NCI-H1417 treated with DMSO at 0.1 percent for 48 hours (cell line): ENCODE measurements at places on chromosomes 7 and 10.

DNA sequence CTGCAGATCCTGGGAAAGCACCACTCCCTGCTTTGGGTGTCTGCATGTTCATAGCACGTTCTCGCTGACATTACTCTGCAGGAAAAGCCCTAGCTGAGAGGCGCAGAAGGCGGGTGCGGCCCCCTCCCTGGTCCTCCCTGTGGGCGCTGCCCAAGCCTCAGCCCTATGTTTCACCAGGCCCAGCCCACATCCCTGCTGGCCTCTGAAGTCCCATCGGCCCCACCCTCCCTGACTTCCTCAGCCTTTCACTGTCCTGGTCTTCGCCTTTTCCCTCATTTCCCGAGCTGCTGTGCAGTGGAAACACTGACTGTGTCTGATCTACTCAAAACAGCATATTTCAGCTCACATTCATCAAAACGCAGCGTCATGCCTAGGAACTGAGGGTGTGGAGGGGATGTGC, 36.3 kb upstream of the DIP2C start:
- DNase-seq: no peak

DNA sequence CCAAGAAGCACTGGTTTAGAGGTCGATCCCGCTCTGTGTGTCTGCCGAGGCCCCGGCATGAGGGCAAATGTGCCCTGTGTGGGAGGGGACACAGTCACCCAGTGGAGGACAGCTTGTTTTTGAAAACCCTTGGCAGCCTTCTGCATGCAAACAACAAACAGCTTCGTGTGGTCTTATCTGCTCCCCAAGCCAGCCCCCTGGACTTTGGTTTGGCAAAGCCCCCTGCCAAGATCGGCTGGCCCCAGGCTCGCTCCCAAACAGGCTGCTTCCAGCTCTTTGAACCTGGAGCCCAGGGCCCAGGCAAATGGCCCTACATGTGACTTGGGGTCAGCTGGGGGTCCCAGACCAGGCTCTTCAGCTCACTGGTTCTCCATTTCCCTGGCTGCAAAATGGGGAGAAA, 2.9 kb downstream of the ELN start:
- DNase-seq: no peak

- no peak for DNase-seq
Observed at GRCh38 chr10:128870830-128871597, 596.0 kb upstream of the MGMT start.

- no peak for DNase-seq
Observed at GRCh38 chr7:33129806-33130153, 416 bp downstream of the BBS9 start.

GRCh38 chr10:110209926-110210673, 2.7 kb downstream of the MXI1 start:
- no peak for DNase-seq

GRCh38 chr10:44384601-44385025, 284 bp downstream of the CXCL12 start:
- no peak for DNase-seq

- no peak for DNase-seq
Observed at GRCh38 chr10:11546581-11546980, 64.9 kb downstream of the USP6NL start.

- no peak for DNase-seq
Observed at GRCh38 chr10:101693978-101694673, 844 bp downstream of the FBXW4 start.

DNA sequence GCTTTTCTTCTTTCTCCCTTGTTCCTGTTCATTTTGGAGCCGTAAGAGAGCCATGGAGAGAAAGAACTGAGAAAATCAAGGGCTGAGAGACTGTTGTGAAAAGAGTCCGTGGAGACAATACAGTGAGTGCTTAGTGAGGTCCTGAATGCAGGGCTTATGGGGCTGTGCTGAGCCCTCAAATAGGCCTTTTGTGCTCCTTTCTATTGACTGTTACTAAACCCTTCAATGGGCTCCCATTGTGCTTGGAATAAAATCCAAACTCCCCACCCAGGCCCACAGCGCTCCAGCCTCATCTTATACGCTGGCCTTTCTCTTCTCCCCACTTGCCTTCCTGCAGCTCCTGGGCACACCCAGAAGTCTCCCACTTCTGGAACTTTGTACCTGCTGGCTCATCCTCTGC, 243.1 kb upstream of the HABP2 start:
- DNase-seq: no peak

DNA sequence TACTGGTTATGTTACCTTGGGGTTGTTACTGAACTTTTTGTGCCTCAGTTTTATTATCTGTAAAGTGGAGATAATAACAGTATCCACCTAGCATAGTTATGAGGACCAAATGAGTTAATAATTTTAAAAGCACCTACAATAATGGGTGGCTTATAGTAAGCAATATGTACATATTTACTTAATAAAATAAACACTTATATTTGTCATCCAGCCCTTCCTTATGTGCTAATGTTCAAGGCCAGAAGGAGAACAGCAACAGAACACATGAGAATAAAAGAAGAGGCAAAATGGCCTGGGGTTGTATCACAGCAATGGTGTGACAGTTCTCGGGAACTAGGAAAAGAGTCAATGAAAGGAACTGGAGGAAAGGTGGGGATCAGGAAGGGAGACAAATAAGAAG, 255.4 kb upstream of the LRGUK start:
- DNase-seq: no peak

DNA sequence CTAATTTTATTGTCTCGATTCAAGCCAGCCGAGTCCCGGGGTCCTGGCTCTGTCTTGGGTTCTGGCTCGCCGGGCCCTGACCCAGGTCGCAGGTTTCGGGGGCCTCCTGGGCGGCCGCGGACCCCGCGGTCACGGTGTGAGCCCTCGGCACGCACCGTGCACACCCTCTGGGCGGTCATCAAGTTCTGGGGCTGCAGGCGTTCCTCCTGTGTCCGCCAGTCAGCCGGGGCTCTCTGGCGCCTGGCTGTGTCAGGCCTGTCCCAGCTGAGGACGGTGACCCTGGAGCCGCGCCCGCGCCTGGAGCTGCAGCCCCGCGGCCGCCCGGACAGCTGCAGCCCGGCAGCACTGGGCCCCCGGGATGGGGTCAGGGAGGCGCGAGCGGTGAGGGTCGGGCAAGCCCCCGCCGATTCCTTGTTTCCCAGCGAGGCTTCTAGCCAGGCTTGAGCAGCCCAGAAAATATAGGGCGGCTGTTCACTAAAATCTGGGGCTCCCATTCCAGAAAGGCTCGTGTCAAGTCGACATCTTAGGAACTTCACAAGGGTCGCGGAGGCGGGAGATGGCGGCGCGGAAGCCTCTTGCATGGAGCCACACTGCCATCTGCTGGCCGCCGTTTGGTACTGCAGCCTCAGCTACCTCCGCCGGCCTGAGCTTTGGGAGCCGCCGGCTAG, 4.2 kb upstream of the HOXA7 start:
- DNase-seq: peak; percentile 70

GRCh38 chr10:24453404-24453830, 244.5 kb downstream of the KIAA1217 start:
- no peak for DNase-seq

- DNase-seq: no peak
Observed at GRCh38 chr7:107660381-107661080, at the start of gene SLC26A4. Gene SLC26A4, plus strand, starts transcription at chr7:107660828. Its CDS starts 814 bp downstream, at chr7:107661642.

DNA sequence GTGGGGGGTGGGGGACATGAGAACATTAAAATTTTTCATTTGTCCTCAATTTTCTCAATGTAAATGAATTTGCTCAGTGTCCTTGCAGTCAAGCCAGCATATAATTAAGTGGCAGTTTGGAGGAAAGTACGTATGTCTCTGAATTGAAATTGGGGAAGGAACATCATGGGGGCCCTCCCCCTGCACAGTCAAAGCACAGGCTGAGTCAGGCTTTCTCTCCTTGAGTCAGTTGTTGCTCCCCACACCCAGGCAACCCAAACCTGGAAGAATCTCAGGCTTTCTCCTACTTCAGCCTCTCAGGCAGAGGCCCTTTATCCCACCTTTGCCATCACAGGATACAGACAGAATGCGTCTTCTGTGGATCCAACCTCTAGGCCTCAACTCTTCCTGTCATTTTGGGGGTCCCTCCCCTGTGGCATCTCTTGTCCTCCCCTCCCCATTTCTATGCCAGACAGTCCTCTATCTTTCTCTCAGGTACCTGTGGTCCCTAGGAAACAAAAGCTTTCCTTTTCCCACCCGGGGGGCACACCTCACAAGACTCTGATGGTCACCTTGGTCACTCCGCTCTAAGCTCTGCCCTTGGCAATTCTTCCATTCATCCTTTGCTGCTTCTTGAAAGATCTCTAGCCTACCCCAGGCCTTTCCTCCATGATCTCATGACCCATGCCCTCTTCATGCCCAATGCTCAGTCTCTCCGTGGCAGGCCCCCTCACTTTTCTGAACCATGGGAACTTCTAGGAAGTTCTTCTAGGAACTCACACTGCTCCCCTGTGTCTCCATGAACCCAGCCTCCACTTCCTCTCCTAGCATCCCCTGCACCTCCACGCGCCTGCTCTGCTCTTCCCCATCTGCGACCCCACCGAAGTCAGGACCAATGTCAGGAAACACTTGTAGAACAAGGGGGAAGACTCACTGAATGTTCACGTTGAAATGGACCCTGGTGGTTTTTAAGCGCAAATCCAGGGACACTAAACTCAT, 40.4 kb downstream of the CREB3L2 start:
- DNase-seq: no peak

- no peak for DNase-seq
Observed at GRCh38 chr7:14937581-14937980, 35.0 kb upstream of the DGKB start.

GRCh38 chr7:94142281-94142680, 138.1 kb upstream of the BET1 start:
- DNase-seq: no peak

DNA sequence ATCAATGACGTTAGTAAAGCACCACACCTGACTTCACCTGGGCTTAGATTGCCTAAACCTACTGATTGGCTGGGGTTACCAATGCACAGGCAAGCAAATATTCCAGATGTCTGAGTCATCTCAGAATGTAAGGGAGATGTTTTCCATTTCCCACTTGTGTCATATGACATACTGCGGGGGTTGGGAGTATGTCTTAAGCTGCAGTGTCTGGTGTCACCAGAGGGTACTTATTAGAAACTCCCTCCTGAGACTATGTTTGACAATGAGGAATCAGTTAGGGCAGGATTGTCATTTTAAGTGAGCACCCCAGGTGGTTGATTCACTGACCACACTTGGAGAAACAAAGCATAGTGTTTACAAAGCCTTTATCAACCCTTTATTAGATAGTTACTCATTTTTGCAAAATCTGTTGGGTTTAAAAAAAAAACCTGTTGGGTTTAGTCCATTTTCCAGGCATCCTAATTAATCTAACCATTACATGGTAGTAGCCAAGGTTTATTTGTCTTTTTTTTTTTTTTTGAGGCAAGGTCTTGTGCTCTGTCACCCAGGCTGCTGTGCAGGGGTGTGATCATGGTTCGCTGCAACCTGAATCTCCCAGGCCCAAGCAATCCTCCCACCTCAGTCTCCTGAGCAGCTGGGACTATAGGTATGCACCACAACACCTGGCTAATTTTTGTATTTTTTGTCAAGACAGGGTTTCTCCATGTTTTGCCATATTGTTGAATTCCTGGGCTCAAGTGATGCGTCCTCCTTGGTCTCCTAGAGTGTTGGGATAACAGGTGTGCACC, 72.5 kb downstream of the CDK6 start:
- DNase-seq: peak; percentile 79

GRCh38 chr10:123154711-123155505, 706 bp downstream of the BUB3 start:
- no peak for DNase-seq

- no peak for DNase-seq
Observed at GRCh38 chr7:40680657-40681056, 545.9 kb downstream of the SUGCT start.

DNA sequence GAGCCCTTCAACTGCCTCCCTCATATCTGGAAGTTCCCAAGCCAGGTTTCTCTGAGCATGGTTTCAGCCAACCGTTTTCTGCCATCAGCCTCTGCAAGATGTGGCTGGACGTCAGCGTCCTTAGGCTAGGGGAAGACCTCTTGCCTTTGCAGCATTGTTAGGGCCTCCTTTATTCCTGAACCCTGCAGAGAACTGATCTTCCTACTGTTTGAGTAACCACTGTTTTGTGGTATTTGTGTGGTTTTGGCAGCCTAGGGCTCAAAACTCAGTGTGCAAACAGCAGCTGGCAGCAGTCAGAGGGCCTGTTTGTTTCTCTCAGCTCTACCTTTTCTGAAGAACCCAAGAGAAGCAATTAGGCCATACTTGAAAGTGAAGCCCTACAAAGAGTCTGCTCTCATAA, 83.4 kb upstream of the SEMA3E start:
- DNase-seq: no peak

DNA sequence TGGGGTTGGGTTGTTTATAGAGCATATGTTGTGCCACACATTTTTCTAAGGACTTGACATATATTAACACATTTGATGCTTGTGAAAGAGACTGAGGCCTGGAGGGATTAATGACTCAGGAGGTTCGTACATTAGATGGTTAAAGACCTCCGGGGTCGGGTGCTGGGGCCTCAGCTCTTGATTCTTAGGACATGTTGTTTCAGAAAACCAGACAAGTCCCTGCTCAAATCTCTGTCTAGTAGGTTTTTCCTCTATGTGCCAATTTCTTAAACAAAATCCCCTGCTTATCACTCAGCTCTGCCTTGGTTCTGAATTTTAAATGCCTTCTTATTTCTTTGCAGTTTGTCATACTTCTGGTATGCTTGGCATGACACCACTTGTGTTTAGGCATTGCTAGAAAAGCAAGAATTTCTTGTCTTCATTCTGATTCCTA, 5.8 kb downstream of the UPP1 start:
- DNase-seq: no peak

GRCh38 chr7:25424113-25424512, 195.8 kb upstream of the NPVF start:
- DNase-seq: no peak

- no peak for DNase-seq
Observed at GRCh38 chr10:124249196-124249595, 155.8 kb upstream of the CHST15 start.

- no peak for DNase-seq
Observed at GRCh38 chr7:11541330-11541729, 290.7 kb downstream of the THSD7A start.

DNA sequence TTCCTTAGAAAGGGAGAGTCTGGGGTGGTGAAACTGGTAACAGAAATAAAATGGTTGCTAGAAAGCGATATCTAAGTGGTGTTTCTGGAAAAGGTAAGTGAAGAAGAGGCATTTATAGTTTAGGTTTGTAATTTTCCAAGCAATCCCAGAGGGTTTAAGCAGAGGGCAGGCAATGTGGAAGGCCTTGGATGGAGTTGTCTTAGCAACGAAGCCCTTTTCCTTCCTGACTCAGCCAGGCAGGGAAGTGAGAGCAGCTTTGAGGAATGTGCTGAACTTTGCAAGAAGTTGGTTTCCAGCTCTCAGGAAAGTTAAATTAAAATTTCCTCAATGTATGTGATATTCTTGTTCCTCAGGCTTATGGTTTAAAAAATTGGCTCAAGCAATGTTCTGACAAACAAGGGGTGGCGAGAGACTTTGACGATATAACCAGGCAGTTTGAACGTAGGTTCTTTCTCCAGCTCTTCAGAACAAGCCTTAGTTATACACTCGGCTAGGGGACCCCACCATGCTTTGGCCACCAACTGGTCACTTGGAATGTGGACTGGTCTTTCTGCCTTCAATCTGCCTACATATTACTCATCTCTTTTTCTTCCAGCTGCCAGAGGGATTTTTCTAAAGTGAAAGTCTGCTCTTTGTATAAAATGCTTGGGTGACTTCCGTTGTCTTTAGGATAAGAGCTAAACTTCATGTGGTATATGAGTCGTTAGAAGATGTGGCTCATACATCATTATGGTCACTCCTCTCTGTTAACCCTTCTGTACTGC, 66.9 kb upstream of the SLC25A13 start:
- DNase-seq: no peak
